ENCODE measurements at places on chromosomes 1 and 21.
A peak's percentile ranks its signal among the peaks of the same experiment; 100 is the strongest.

DNA sequence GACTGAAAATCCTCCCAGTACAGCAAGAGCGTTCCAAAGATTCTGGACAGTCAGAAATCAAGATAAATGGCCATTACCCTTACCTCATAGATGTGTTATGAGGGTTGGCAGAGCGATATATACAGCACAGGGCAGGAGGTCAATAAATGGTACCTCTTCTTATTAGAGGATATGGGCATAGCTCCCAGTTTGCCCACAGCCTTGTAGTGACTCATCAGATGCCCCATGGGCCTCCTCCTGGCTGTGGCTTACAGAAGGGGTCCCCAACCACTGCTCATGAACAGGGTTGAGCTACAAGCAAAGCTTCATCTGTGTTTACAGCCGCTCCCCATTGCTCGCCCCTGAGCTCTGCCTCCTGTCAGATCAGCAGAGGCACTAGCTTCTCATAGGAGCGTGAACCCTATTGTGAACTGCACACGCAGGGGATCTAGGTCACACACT, 7.3 kb upstream of the IFNGR2 start:
- peak; percentile 72 for DNase-seq

DNA sequence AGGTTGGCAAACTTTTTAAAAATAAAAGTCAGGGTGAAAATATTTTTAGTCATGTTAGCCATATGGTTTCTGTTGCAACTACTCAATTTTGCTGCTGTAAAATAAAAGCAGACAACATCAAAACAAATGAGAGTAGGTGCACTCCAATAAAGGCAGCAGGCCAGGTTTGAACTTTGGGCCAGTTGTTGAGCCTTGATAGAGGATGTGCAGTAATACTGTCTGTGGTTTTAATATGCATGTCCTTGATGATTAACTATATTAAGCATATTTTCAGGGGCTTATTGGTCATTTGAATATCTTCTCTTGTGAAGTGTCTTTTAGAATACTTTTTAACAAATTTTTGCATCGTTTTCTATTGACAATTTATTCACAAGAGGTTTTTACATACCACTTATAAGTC, 1399.9 kb upstream of the B3GALT2 start:
- no peak for DNase-seq

GRCh38 chr1:117757668-117758067, 151.8 kb downstream of the TENT5C start:
- peak; percentile 45 for DNase-seq

DNA sequence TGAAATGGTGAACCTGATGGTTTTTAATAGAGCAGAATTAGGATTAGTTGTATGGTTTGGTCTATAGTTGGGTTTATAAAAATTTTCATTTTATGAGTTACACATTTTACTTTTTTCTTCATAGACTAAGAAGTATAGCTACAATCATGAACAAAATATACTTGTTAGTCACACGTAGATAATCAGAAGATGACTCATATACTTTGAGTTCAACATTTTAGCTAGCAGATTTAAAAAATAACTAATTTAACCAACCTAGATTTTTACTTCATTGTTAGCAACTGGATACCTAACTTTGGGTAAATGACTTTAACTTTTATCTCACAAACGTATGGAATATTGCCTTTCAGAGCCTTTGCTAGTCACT, 27.9 kb downstream of the MORC3 start:
- peak; percentile 13 for DNase-seq
